ENCODE measurements at places on chromosomes 1 and 21. TPM values are rescaled to one million over a fixed set of nuclear protein-coding genes. Genes with fewer than 3 reads are reported as not detected.

- no peak for DNase-seq
Measured at GRCh38 chr1:214913966-214914365, 168.6 kb upstream of the KCNK2 start.

- DNase-seq = no peak
Measured at GRCh38 chr1:236706183-236706582, 19.9 kb downstream of the ACTN2 start.

DNA sequence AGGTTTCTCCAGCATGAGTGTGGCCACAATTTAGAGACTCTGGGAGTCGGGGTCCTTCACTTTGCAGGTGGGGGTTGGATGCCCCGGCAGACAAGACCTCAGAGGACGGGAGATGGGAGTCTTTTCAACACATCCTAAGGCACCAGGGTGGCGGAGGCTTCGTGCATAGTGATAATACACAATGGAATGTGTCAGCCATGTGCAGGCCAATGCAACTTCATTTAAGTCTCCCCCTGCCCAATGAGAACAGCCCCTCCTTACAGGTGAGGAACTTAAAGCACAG lies 75.9 kb upstream of the IFFO2 start:
- no peak for DNase-seq

Gene OR2L3
- not detected for total RNA-seq

- DNase-seq = no peak
Measured at GRCh38 chr1:96978444-96978843, 256.9 kb downstream of the PTBP2 start.

DNA sequence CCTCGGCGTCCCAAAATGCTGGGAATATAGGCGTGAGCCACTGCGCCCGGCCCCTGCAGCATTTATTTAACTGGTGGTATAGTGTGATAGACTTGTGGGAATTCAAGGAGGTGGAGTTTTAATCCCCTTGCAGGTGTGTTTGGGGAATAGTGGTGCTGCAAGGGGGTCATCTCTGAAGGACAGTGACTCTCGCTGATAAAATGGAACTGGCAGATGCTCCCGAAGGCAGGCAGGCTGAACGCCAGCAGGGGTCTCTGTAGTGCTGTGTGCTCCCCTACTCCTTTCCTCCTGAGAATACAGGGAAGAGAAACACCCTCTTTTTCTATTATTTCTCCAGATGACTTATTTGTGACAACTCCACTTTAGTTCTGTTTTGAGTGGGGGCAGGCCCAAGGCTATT lies 4.0 kb downstream of the OSCP1 start:
- DNase-seq = no peak

DNA sequence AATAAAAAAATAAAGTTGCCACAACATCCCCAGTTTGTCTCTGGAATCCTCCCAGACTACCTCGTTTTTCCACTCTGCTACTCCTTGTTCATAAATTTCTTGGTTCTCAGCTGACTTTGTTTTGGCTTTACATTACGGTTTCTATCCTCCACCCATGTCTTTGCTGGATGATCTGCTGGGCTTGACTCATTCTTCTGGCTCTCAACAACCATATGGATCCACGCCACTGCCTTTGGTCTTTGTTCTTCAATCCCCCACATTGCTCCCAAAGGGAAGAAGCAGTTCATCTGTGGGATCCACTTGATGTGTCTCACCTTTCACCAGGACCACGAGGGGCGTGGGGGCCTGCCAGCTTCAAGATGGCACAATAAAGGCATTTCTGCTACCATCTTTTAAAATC lies 67.1 kb upstream of the NBL1 start:
- DNase-seq = no peak

Gene SLAMF6
- total RNA-seq = not detected

GRCh38 chr1:111789666-111790316 lies 34.1 kb downstream of the DDX20 start:
- DNase-seq = no peak

GRCh38 chr1:17465228-17465627 lies 25.8 kb upstream of the RCC2 start:
- DNase-seq = no peak

Gene PKP1
- 153 TPM for total RNA-seq

- no peak for DNase-seq
Measured at GRCh38 chr1:84540759-84541158, 33.5 kb downstream of the CTBS start.

DNA sequence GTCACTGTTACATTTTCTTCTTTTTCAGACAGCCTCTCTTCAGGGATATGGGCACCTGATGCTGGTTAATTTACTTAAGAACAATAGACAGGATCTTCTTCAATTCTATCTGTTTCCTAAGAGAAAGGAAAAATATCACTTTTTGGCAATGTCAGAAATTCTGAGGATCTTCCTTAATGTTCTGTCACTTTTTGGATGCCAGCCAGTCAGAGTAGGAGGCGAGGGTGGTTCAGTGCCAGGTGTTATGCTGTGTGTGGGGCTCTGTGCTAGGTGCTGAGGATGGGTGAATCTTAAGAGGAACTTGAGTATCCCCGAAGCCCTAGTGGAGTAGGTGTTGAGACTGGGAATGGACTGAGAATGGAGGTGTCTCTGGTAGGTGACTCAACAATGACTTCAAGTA lies 133.5 kb downstream of the UCK2 start:
- no peak for DNase-seq

Gene MAP10
- total RNA-seq = 1.0 TPM

- no peak for DNase-seq
Measured at GRCh38 chr21:42534421-42535378, 21.0 kb downstream of the SLC37A1 start.

Gene NKAIN1
- not detected for total RNA-seq

- DNase-seq = no peak
Measured at GRCh38 chr1:78620666-78621065, 418 bp downstream of the IFI44L start.

DNA sequence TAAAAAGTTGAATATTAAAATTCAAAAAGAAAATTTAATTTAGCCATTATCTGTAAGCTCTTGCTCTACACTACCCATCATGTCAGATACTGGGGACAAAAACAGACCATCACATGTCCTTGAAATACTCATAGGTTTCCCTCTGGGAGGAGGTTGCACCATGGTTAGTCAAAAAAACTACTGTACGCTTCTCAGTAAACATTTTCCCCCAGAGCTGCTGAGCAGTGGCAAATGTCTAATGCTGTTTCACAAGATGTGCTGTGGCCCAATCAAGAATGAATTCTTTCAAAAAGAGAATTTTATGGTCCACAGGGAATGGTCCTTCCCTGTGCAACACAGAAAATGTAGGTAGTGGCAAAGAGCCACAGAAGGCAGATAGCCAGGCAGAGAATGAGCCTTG lies 6.1 kb downstream of the SLC25A24 start:
- no peak for DNase-seq

DNA sequence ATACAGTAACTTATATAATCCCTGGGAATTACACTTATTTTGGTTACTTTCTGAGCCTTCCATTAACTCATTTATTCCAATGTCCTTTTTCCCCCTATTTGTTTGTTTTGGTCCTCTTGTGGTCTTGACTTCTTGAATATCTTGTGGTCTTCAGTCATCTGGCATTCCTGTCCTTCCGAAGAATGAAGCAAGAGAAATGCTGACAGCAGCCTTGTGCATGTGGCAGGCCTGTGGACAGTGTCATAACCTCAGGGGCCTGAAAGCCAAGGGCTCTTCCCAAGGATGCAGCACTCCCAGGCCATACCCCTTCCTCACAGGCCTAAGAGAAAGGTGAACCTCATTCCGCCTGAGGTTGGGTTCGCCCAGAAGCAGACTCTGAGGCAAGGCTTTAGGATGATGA lies 470.2 kb downstream of the DISC1 start:
- DNase-seq = no peak

GRCh38 chr1:57770772-57771171 lies 346.9 kb upstream of the DAB1 start:
- no peak for DNase-seq

Gene PAQR6
- 1.2 TPM for total RNA-seq

DNA sequence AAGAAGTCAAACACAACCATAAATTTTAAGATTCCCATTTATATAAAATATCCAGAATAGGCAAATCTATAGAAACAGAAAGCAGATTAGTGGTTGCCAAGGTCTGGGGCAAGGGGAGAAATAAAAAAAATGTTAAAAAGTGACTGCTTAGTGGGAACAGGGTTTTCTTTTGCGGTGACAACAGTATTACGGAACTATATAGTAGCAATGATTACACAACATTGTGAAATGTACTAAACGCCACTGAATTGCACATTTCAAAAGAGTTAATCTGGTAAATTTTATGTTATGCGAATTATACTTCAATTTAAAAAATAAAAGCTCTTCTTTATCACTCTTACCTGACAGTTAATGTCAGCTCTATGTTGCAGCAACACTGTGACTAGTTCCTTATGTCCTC lies 105.2 kb downstream of the ACBD6 start:
- DNase-seq = no peak

GRCh38 chr1:151759241-151759640 lies 4.1 kb downstream of the MRPL9 start:
- DNase-seq = no peak

DNA sequence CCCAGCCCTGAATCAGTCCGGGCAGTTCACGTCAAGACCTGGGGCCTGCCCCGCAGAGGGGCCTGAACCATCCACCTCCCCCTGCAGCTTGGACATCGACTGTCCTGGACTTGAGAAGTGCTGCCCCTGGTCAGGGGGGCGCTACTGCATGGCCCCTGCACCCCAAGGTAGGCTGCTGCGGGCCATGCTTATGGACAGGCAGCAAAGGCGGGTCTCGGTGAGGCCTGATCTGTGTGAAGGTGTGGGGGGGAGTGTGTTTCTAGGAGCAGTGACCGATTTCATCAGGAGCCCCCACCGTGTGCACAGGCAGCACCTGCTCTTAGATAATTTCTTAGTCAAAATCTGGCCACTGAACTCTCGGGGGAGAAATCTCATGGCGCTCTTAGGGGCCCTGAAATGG lies 13.0 kb downstream of the UMODL1 start:
- no peak for DNase-seq

- no peak for DNase-seq
Measured at GRCh38 chr1:118244194-118244593, 59.2 kb upstream of the SPAG17 start.

DNA sequence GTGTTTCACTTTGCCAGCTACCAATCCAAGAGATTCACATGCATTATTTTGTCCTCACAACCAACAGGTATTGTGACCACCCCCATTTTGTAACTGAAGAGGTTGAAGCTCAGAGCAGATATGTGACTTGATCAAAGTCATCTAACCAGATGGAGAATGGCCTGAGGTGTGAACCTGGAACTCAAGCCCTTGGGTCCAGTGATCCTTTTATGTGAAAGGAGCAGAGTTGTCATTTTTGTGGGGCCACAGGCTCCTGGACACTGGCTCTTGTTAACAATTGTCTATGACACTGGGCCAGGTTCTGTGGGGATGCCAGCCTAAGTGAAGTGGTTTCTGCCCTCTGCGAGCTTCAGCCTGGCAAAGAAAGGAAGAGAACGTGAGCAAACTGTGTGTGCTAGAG lies 172.6 kb downstream of the ZZZ3 start:
- DNase-seq = no peak

Gene KCNN3
- total RNA-seq = under 0.01 TPM

- DNase-seq = no peak
Measured at GRCh38 chr1:245872475-245872874, 634.6 kb downstream of the SMYD3 start.

- DNase-seq = no peak
Measured at GRCh38 chr1:78483903-78484302, 6.9 kb upstream of the PTGFR start.

Gene WDR47
- total RNA-seq = 22.4 TPM

Gene S100A7A
- not detected for total RNA-seq

DNA sequence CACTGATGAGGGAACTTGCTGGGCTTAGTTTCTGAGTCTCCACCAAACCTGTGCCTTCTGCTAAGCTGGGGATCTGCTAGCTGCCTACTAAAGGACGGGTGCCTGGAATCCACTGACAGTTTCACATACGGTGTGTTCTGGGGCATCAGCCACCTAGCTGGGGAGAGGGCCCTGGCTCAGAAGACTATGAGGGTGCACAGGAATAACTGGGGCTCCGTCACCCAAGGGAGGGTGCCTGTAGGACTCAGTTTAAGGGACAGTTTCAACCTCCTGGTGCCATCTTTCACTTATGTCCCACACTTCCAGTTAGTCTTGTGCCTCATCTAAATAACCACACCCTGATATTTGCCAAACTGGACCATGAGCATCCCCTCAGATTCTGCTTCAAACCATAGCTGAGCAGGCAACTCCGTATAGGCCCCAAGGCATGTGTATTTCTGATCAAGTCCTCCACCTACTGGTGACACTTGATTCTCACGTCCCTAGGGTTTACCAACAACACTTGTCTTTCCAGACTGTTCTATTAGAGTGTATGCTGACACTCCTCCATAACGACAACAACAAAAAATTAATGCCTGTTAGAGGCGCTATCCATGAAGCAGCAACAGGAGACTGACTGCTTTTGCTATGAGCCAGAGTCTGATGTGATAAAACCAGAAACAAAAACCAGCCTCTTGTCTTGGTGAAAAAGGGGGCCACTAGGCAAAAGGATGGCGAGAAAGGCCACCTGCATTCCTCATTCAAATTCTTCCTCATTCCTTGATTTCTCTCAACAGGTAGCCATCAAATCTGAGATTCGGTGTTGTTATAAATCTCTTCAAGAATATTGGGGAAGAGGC lies 55.0 kb upstream of the PAXBP1 start:
- peak; percentile 19 for DNase-seq

- DNase-seq = no peak
Measured at GRCh38 chr1:14538335-14538734, 60.1 kb upstream of the KAZN start.

GRCh38 chr1:47776667-47777131 lies 220.5 kb downstream of the TRABD2B start:
- no peak for DNase-seq

DNA sequence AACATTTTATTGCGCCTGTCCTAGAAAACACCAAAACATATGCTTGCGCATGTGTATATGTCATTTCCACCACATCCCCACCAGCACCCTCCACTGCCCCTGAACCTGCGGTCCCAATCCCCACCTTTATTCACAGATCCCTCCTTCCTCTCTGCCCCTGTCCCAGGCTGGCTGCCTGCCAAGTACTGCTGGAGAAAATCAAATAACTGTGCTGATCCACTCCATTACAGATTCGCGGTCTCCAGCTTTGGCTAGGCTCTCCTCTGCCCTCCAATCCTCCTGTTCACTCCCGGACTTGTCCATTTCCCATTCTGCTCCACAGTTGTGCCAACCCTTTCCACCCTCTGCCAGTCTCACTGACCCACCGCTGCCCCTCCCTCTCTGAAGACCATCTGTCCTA lies 59.3 kb upstream of the GJB5 start:
- no peak for DNase-seq

- DNase-seq = no peak
Measured at GRCh38 chr1:90957497-90957896, 64.3 kb downstream of the ZNF644 start.

All from foreskin keratinocyte (primary cell).